ENCODE measurements at places on chromosomes 3 and 15.

- no peak for DNase-seq
Measured at GRCh38 chr3:152621967-152622810, 212.7 kb upstream of the P2RY1 start.

DNA sequence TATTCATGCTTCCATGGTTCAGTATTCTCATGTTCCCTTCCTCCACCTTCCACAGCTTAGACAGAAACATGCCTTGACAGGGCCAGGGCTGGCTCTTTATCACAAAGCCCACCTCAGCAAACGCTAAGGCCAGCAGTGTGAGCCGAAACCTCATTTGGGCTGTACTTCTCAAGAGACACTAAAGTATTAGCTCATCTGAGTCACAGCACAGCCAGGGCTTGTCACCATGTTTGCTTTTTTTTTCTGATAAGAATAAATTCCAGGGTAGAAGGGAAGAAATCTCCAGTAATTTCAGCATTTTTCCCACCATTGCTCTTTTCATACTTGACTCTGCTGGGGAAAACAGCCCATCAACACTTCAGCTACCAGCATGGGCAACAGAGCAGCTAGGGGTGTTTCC, 95.4 kb downstream of the MYLK start:
- no peak for DNase-seq

DNA sequence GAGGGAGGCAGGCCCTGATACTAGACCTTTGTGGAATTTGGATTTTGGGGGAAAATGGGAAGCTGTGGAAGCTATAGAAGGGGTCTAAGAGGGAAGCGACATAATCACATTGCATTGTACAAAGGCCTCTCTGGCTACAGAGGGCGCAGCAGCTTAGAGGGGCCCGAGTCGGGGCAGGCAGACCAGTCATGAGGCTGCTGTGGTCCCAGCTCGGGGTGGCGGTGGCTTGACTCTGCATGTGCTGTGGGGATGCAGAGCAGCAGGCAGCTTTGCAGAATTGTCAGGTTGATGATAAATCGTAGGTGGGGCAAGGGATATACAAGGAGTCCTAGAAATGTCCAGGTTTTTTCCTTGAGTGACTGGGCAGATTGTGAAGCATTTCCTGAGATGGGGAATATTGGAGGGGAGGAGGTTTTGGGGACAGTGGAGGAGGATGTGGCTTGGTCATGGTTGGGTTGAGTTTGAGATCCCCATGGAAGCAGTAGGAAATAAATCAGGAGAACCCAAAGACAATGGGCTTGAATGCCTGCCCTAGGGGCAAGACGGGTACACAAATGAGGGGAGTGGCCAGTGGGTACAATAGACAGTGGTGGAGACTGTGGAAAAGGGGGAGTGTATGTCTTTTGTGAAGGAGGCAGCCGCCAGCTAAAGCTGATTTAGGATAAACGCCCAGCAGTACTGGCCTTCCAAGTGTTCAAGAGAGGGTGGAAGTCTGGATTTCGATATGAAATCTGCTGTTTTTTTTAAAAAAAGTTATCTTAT, 94.1 kb downstream of the HMG20A start:
- no peak for DNase-seq

DNA sequence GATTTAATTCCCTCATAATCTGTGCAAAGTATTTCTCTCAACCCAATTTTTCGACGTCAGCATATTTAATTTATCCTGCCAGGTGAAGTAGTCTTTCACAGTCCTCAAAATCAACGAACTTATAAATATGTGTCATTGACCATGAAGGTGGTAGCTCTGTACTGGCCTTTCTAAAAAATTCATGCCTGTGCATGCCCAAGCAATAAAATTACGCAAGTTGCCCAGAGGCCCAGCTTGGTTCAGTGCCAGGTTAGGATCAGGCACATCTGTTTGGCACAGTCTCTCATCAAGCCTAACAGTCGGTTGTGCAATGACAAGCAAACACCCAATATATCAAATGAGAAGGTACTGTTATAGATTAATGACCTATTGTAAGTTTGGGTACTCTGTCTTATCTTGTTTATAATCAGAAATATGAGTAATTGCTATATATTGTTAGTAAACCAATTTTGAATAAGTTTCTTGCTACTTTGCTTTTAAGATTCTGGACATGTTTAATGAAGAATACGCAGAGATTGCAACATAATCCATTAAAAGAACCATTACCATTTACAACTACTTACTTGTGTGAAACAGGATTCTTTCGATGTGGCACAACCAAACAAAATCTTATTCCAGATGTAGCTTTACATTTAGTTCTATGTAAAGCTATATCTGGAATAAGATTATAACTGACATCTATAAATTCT, 159.0 kb upstream of the IL12A start:
- DNase-seq = no peak

GRCh38 chr15:59138243-59138642, 33.3 kb downstream of the CCNB2 start:
- peak; percentile 39 for DNase-seq

- no peak for DNase-seq
Measured at GRCh38 chr15:61521953-61522352, 292.9 kb upstream of the RORA start.

DNA sequence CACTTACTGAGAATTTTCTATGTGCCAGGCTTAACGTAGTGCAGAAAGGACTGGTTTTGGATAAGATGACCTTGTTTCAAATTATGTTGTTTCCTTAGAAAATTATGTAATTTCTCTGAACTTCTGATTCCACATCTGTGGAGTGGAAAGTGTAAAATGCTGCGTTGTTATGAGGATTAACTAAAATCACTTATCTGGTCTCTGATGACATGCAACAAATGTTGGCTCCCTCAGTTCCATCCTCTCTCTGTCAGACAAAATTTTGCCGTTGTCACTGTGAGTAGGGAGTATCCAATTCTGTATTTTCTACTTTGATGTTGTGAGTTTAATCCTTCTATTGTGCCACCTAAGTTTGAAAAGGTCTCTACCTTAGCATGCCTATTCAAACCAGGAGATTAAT, 175.5 kb downstream of the KCNMB2 start:
- DNase-seq = no peak

DNA sequence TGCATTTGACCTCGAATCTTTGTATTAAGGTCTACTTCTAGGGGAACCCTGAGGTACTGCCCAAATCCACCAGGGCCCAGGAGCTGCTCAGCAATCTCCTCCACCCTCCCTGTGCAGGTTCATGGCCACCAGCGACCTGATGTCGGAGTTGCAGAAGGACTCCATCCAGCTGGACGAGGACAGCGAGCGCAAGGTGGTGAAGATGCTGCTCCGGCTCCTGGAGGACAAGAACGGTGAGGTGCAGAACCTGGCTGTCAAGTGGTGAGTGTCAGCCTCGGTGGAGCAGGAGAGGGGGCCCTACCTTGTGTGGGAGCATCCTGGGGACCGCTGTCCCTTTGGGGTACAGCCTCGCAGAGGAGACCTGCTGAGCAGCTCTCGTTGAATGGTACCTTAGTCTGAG, 6.9 kb downstream of the CAND2 start:
- no peak for DNase-seq

DNA sequence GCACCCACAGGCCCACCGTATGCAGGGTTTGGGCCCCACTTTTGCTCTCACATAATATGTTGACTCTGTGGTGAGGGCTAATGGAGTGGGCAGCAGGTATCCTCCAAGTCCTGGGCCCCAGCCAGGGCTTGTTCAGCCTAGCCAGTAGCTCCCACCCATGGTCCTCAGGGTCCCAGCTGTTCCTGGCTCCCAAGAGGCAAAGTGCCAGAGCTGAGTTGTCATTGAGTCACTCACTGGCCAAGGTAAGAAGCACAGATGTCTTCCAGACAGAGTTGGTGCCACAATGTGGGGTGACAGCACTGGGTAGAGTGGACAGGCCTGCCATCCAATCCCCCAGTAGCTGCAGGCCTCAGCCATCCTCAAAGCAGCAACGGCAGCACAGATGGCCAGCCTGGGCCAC, 4.3 kb downstream of the SHF start:
- no peak for DNase-seq

- no peak for DNase-seq
Measured at GRCh38 chr15:39304931-39305728, 275.7 kb upstream of the THBS1 start.

DNA sequence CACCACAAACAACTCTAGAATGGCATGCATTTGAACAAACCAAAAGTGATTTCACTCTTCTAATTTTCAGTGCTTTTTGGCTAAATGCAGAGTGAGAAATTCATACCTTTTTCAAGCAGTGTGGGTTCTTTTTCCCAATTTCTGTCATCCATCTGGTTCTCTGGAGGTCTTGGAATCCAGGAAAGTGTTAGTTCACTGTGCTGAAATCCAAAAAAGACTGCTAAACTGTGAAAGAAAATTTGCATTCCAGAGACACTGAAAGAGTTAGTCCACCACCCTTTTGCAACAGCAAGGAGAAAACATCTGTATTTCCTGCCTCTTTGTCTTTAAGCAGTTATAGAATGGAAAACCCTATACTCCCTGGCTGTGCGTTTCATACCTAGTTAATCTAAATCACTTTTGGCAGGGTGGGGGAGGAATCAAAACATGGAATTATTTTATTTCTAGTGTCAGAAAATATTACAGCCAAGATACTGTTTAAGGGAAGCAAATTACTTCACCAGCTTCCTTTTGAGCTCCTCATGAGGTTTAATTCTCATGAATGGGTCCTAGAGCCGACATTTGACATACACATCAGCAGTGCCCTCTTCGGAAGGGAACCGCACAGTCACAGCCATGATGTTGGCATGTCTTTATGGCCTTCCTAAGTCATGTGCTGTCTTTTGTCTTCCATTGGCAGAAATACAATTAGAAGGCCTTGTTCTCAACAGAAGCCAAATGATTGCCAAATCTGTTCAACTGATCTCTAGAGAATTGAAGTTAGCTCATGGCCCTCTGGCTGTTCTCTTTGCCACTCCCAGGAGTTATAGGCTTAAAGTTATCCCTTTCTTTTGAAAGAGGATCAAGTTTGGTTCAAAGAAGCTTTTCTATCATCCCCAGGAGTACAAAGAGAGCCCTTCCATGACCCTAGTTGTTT, 317.7 kb upstream of the TPRG1 start:
- DNase-seq = no peak

Measured in activated T-cell treated with anti-CD3 and anti-CD28 coated beads for 1 hour (primary cell).